T-cell (primary cell): ENCODE measurements at places on chromosomes 16 and 17. TPM values are rescaled to one million over a fixed set of nuclear protein-coding genes. Genes with fewer than 3 reads are reported as not detected.

- DNase-seq: no peak
Measured at GRCh38 chr17:18364166-18364565, 816 bp upstream of the SHMT1 start.

GRCh38 chr17:50818921-50819657 is 16.3 kb upstream of the WFIKKN2 start:
- no peak for DNase-seq

DNA sequence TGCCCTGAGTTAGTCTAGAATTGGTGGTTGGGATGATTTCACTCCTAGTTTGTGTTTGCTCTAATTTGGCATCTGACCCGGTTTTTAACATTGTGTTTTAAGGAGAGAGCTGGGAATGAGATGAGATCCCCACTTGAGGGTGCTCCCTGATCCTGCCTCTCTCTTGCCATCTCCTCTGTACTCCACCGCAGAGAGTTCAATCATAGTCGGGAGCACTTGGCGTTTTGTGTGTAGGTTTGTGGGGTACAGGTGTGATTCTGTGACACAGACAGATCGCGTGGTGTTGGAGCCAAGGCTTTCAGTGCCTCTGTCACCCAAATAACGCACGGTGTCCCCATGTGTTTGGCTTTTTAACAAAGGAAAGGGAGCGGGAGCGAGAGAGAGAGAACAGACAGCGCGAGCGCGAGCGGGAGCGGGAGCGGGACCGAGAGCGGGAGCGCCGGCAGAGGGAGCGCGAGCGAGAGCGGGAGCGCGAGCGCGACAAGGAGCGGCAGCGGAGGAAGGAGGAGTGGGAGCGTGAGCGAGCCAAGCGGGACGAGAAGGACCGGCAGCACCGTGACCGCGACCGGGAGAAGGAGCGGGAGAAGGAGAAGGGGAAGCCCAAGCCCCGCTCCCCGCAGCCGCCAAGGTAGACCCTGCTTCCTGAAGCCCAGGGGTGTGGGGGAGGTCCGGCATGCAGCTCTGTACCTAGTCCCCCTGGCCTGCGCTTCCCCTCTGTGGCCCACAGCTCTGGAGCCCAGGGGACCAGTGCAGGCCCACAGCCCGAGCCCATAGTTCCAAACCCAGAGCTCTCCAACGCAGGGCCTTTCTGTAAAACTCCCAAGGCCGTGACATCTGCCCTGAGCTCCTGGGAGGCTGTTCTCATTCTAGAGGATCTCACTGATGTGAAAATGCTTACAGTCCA is 27.2 kb upstream of the IL17C start:
- no peak for DNase-seq

DNA sequence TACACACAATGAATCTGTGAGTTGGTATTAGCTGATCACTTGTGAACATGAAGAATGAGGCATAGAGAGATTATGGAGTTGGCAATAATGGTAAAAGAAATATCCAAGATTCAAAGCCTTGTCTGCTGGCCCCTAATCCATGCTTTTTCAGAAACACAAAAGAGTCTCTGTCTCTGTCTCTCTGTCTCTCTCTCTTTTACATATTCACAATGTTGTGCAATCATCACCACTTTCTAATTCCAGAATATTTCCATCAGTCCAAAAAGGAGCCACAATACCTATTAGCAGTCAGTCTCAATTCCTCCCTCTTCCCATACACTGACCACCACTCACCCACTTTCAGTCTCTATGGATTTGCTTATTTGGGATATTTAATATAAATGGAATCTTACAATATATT is 370.1 kb upstream of the CDH8 start:
- DNase-seq: no peak

- DNase-seq: no peak
Measured at GRCh38 chr16:60755907-60756306, 1280.3 kb downstream of the CDH8 start.

- no peak for DNase-seq
Measured at GRCh38 chr17:7613769-7614424, 800 bp downstream of the FXR2 start.

DNA sequence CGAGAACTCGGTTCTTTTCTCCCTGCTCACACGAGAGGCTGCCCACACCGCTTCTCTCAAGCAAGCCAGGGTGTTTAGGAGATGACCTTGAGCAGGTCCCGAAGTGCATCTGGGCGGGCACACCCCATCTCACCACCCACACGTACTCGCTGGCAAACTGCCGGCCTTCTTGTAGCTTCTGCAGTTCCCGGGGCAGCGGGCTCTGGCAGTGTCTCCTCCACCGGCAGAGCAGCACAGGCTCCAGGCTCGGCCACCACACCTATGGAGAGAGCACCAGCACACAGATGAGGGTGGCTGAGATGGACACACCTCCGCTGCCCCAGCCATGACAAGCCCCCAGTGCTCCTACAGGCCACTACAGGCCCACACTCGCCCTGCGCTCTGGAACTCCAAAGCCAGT is 23.5 kb downstream of the ZNF276 start:
- DNase-seq: no peak

DNA sequence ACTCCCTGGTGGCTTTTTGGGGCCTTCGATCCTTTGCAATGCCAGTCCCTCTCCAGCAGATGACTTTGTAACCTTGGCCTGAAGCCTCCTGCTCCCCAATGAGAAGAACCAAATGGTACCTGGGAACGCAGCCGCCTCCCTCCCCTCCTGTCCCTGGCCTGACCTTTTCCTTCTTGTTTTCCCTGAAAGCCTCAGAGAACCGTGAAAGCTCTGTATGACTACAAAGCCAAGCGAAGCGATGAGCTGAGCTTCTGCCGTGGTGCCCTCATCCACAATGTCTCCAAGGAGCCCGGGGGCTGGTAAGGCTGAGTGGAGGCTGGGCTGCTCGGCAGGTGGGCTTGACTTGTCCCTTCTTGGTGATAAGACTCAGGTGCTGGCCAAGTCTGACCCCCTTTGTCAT is 88.0 kb downstream of the SDR42E1 start:
- no peak for DNase-seq

DNA sequence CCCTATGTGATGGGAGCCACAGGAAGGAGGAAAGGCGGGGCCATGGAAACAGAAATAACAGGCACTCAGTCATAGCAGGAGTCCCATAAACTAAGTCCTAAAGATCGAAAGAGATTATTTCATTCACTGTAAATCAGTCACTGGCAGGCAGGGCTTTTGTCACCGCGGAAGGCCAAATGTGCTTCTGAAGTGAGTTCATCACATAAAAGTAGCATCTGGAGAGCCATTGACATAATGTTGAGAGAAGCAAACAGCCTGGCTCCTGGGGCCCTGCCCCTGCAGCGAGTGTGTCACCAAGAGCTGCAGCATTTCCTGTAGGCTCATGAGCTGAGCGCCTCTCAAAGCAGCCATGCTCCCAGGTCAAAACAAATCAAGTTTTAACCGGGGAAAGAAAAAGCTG is 476.2 kb downstream of the HAPSTR1 start:
- no peak for DNase-seq

- peak; percentile 84 for DNase-seq
Measured at GRCh38 chr17:68035131-68035522, 408 bp upstream of the KPNA2 start.

BCO1 gene
- total RNA-seq: not detected

HOXB13 gene
- not detected for total RNA-seq
